ENCODE measurements at places on chromosomes 4 and X.

DNA sequence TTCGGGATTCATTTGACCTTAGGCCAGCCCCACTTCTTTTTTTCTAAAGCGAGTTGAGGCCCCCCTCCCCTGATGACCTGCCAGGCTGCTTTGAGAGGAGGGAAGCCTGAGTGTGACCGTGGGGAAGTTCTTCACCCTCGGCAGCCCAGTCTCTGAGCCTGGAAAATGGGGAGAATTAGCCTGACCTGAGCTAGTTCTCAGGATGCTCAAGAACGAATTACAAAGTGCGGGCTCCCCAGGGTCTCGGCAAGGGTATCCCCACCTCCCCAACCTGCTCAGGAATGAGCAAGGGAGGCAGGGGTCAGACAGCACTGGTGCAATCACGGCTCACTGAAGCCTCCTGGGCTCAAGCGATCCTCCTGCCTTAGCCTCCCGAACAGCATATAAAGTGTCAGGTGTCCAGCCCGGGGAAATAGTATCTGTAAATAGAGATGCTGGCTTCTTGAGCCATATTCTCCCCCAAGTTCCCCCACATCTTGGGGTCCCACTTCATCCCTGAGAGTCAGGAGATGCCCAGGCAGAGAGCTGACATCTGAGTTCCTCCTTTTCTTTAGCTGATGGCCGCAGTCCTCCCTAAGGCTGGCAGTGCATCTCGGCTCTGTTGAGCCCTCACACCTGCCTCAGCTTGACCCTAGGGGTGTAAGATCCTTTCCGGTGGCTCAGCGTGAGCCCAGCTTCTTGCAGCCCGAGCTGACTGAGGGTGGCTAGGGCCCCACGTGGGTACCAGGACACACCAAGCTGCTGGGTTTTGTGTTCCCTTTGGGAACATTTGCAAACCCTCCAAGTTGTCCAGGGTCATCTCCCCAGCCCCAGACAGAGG lies 1.6 kb downstream of the DUSP9 start:
- DNase-seq, result no peak

- no peak for DNase-seq
Measured at GRCh38 chr4:6984612-6985425, 58.4 kb upstream of the TADA2B start.

- no peak for DNase-seq
Measured at GRCh38 chr4:87353592-87353991, 30.9 kb upstream of the HSD17B13 start.

- no peak for DNase-seq
Measured at GRCh38 chrX:30161043-30161442, 54.3 kb upstream of the MAGEB2 start.

DNA sequence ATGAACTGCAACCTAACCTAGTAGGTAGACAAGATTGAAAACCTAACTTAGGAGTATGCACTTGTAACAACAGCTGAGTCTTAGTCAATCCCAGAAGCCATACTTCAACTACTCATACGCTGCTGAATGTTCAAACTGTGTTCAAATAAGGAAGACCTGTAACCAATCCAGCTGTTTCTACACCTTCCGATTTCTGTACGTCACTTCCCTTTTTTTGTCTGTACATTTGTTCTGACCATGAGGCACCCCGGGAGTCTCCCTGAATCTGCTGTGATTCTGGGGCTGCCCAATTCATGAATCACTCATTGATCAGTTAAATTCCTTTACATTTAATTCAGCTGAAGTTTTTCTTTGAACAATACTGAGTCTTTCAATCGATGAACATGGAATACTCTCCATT lies 89.5 kb downstream of the BMP3 start:
- DNase-seq, result no peak

GRCh38 chrX:38985375-38985774 lies 184.1 kb downstream of the MID1IP1 start:
- no peak for DNase-seq

DNA sequence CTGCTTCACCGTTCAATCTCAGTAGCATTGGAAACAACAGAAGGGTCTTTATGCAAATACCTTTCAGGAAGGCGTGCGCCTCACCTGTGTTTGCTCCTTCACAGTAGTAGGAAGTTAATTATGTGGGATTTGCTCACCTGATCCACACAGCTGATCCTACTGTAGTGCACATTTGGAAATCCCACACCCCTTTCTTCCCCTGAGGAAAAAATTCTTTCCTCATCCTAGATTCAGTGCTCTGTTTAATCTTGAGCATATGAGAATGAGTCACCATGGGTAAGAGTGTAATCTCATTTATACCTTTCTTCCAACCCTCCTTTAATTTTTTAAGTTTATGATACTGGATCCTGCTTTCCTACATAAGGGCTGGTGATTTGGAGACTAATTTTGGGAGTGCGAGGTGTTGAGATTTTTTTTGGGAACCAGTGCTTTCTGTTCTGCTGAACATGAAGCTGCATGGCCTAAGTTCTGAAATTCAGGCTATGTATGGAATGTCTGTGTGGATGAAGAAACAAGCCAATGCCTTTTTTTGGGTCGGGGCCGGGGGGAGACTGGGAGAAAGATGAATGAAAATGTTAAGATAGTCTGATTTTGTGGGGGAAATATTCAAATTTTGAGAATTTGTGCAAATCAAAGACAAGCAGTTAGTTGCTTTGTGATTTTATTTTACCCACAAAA lies 19.0 kb downstream of the GAB1 start:
- no peak for DNase-seq

GRCh38 chr4:134936014-134936413 lies 734.4 kb upstream of the PABPC4L start:
- no peak for DNase-seq

GRCh38 chr4:69760455-69760854 lies at the start of gene SULT1B1:
SULT1B1 (minus strand) TSS chr4:69760620; CDS start chr4:69755217, 5,403 bp downstream.
- DNase-seq, result no peak

DNA sequence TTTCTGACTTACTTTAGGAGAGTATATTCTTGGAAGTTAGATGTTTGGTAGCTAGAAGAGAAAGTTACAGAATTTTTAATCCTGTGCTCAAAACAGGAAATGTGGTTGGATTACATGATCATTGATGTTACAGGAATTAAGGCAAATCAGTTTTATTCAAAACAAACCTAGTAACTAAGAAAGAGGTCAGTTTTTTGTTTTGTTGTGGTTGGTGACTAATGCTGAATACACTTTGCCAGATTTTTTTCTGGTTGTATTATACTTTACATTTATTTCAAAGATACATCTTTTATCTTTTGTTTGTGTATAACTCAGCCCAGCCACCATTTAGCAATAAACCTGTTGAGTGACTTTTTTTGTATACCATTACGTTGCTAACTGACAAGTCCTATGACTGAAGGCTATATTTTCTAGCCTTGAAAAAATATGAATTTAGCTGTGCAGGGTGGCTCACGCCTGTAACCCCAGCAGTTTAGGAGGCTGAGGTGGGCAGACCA lies 116.7 kb downstream of the KLHL8 start:
- DNase-seq, result peak; percentile 71

GRCh38 chr4:28682847-28683246 lies 1822.2 kb downstream of the STIM2 start:
- no peak for DNase-seq

DNA sequence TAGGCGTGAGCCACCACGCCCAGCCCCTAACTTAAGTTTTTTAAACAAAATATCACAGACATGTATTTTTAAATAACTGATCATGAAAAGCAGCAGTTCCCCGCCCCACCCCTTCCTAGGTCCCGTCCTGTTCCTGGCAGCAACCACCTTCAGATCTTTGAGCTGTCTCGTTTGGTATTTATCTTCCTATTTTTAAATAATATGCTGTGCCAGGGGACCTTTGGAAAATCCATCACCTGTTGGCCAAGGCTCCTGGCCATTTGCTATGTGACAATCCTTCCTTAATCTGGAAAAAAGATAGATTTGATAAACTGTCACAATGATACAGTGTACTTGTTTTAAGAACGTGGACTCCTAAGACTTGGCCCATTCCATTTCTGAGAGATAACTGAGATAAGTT lies 10.7 kb downstream of the GATB start:
- DNase-seq, result no peak

GRCh38 chr4:130210864-130211263 lies 1114.9 kb downstream of the C4orf33 start:
- no peak for DNase-seq

DNA sequence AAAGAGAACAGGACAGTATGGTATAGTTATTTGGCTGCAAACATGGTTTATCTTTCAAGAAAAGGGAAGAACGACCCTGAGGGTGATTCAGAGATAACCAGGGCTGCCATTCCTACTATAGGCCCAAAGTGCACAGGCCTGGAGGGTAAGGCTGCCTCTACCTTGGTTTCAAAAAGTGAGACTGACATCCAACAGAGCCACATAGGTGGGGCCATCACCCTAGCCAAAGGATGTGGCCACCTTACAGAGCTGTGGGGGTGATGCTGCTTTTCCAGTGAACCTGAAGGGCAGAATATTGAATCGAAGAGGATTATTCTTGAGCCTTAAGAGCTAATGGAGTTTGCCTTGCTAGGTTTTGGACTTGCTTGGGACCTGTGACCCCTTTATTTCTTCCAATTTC lies 15.7 kb downstream of the SH2D1A start:
- no peak for DNase-seq

- peak; percentile 36 for DNase-seq
Measured at GRCh38 chr4:15149839-15150592, 147.7 kb downstream of the CPEB2 start.

GRCh38 chr4:20592663-20593062 lies 107.6 kb upstream of the PACRGL start:
- no peak for DNase-seq

DNA sequence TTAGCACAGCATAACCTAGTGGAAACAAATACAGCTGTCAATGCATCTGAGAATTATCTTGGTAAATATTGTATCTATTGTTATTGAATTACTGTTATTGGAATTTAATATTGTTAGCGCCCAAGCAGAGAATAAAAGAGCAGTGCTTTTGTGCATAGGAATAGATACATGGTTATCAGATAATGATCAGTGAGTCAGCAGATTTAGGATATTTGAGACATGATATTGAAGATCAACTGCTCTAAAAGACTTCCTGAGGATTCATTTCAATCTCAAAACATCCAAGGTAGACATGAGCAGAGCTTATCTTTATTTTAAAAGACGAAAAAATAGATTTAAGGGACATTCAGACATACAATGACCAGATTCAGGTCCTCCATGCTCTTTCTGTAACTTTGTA lies 10.6 kb upstream of the H2AZ1 start:
- no peak for DNase-seq

All from SW 1271 (cell line).